ENCODE measurements at places on chromosomes 5 and 9.

GRCh38 chr5:159969966-159970365, 39.0 kb upstream of the TTC1 start:
- DNase-seq, result no peak

- no peak for DNase-seq
These were observed 110.9 kb downstream of the SLC24A2 start for GRCh38 chr9:19677924-19678323.

- no peak for DNase-seq
These were observed 58.6 kb upstream of the XPA start for GRCh38 chr9:97755618-97756267.

- DNase-seq, result peak; percentile 73
These were observed 494 bp downstream of the CERT1 start for GRCh38 chr5:75510836-75511434.

DNA sequence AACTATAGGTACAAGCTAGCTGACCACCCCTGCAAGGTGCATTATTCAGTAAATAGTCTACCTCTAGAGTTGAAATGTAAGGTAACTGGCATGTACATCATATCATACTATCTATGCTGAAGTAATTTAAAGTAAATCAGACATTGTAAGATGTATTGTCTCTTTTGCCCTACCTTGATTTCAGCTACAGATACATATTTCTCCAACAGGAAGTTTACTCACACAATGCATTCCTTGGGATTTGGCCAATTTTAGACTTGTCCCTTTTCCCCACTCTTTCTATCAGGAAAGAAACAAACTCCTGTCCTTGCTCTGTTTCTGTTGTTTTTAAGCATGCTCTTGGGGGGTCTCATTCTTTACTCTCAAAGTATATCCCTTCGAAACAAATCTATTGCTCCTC, 58.5 kb upstream of the TSLP start:
- DNase-seq, result no peak

DNA sequence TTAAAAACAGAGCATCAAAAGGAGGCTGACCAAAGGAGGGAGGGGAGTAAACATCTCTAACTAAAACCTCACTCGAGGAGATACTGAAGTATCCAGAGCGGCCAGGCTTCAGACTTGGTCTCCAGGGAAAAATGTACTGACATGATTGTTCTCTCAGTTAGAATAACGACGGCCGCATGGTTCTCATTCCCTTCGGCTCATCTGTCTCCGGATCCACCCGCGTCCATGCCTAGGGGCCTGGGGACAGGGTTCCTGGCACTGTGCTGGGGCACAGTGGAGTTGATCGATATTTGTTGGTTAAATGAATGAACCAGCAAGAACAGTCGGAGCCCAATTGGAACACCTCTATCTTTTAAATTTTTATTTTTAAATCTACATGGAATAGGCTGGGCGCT, 167.1 kb upstream of the PHYKPL start:
- DNase-seq, result peak; percentile 31

DNA sequence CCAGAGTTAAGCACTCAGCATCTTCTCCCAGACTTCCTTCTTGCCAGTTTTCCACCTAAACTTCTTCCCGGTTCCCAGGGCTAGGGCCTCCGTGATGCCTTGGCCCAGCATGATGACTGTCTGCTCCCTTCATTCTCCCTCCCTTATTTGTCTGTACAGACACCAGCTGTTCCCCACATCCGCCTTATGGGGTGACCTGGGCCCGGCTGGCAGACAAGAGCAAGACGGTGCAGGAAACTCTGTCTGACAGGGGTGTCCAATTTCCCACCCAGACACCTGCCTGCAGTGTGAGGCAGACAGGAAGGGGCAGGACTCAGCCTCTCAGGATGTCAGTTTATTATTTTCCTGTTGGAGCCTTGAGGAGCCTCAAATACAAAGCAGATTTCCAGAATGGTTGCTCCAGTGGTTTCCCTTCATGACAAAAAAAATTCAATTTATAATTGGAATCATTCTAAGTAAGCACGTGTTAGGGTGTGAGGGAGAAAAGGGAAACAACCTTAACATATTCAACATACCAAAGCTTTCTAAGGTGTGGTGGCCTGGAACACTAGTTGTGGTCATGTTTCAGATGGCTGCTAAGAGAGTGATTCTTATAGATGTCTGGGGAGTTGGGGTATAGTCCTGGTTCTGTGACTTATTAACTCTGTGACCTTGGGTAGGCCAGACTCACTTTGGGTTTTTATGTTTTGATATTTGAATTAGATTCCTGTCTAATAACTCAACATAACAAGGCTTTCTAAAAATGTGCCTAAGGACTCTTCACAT, 234.5 kb downstream of the PAPPA start:
- DNase-seq, result no peak

DNA sequence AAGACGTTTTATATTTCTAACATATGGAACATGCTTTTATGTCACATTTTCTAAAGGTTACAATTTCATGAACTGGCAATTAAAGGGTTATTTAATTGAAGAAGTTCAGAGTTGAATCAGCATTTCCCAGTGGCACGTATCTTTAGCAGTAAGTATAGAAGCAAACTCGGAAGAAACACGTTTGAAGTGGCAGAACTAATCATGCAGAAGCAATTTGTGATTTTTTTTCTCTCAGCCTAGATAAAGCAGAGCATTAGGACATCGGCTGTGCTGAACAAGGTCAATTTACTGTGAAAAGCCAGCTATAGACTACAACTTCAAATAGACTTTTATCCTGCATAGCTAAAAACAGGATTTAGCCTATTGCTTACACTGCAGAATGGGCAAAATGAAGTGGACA, 104.7 kb downstream of the ISL1 start:
- no peak for DNase-seq

DNA sequence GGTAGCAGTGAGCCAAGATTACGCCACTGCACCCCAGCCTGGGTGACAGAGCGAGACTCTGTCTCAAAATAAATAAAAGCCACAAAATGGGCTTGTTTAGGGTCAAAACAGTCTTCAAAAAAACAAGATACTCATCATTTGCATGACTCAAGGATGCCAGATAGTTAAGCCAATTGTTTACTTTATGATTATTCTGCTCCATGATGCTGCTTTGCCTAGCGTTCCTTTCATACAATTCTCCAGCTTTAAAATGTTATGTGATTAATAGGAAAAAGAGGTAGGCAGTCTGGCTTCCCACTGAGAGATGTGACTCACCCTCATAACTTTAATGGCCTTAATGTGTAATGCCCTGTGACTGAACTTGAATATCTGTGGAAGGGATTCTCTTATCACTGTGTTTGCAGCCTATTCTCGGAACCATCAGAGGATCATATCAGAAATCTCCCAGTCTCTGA, 364.6 kb upstream of the TRPC7 start:
- DNase-seq, result no peak

DNA sequence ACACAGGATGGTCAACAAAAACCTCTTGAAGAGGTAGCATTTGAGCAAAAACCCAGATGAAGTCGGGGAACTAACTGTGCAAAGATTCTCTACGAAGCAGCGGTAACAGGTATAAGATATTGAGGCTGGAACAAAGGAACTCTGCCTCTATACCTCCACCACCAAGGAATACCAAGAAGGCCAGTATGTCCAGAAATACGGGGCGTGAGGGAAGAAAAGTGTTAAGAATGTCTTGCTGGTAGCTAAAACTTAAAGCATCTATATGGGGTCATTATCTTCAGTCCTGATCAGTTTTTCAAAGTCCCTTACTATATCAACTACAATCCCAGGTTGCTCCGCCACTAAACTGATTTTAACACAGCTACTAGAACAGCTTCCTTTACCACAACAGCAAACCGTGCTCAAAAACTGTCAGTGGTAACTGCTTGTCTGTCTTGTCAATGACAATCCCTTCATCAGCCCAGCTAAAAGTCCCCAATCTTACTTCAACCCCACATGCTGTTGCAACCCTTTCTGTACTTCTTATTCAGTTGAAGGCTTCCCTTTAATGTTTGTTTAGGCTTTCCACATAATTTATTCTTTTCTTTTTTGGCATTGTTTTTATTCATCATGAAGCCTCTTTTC, 9.4 kb downstream of the PAM start:
- DNase-seq, result no peak

- DNase-seq, result no peak
These were observed 767.4 kb downstream of the IRX1 start for GRCh38 chr5:4363045-4363444.

DNA sequence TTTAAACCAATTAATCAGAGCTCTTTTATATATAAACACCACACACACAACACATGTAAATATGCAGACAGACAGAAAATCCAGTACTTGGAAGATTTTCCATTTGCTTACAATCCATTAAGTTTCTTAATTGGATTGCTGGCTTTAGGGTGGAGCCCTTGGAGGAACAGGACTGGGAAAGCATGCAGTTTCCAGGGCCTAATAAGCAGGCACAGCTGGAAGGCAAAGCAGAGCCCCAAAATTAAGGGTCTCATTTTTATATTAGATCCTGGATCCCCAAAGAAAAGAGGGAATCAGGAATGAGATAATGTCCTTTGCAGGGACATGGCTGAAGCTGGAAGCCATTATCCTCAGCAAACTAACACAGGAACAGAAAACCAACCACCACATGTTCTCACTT, 13.1 kb upstream of the SMC2 start:
- DNase-seq, result no peak

- DNase-seq, result peak; percentile 76
These were observed 75.3 kb upstream of the PJA2 start for GRCh38 chr5:109485030-109485429.

GRCh38 chr9:116480700-116481099, 206.4 kb upstream of the TRIM32 start:
- no peak for DNase-seq

- no peak for DNase-seq
These were observed 20.1 kb downstream of the PDE6A start for GRCh38 chr5:149924486-149924885.

DNA sequence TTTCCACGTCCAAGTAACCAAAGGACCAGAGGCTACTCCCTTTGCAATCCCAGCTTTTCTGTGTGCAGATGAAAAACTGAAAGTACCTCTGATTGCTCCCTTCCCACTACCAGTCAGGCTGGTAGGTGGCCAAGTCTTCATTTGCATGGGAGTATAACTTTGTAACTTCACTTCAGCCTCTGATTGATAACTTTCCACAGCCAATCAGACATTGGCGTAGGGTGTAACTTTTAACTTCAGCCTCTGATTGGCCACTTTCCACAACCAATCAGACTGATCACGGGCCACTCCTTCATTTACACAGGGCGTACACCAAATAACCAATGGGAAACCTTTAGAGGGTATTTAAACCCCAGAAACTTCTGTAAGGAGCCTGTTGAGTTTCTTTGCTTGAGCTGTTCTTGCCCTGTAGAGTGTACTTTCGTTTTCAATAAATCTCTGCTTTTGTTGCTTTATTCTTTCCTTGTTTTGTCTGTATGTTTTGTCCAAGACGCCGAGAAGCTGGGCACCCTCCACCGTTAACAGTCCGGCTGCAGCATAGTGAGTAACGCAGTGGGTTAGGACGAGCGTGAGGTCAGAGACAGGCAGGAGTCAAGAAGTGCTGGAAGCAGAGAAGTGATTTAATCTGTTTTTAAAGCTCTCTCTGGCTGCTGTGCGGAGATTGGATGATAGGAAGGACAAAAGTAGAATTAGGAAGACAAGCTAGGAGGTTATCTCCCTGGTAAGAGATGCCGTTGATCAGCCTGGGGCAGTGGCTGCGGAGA, 3.5 kb upstream of the EXOSC2 start:
- peak; percentile 82 for DNase-seq

Data from Peyer's patch (tissue), 4 donors.